T-helper 17 cell (primary cell): ENCODE measurements at places on chromosomes 1 and 21. TPM values are rescaled to one million over a fixed set of nuclear protein-coding genes. Genes with fewer than 3 reads are reported as not detected.

CCDC190 gene
- not detected for total RNA-seq

WNT9A gene
- 0.10 TPM for total RNA-seq

EVI5 gene
- total RNA-seq = 0.70 TPM

- DNase-seq = no peak
Measured at GRCh38 chr1:186519982-186520381, 59.1 kb upstream of the PDC start.

DNA sequence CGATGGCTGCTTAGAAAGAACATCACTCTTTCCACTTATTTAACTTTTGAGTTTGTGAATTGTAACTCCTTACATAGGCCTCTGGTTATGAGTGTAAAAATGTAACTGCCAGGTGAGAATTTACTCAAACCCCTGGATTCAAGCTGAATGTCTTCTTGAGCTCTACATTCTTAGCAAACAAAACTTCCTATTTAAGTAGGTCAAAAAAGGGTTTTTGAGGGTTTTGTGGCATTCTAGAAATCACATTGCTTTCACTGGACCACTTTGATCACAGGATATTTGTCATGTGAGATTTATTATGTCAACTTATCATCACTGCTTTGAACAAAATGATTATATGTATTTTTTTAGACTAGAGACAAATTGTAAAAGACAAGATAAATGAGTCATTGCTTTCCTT, 5.7 kb downstream of the IL23R start:
- no peak for DNase-seq

GRCh38 chr1:24490101-24490781, 12.4 kb upstream of the RCAN3 start:
- no peak for DNase-seq
